ENCODE measurements at places on chromosomes 4 and X. TPM values are rescaled to one million over a fixed set of nuclear protein-coding genes. Genes with fewer than 3 reads are reported as not detected.

DNA sequence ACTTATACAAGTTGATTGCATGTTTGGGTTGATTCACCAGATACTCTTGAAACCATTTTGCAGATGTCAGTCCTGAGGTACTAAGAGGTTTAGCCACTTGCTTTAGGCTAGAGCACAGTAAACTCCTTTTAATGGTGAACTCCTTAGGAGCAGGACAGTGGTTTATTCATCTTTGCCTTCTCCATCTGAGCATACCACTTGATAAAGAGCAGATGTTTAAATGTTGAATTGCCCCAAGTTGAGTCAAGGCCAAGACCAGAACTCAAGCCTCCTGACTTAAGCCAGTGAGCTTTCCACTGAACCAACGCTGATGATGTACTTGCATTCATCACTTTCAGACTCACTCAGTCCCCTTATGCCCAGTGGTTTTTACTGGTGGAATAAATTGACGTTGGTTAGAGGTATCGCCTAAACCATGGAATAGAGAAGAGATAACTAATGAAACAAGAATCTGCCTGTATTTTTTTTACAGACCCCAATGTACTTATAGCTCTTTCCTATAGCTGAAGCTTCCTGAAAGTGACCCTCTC, 7.5 kb downstream of the DAPP1 start:
- H3K4me1 ChIP-seq, result no peaks in the 10 kb centered on the region
- no peaks in the 10 kb centered on the region for H3K27me3 ChIP-seq
- H3K36me3 ChIP-seq, result no peaks in the 10 kb centered on the region
- H3K27ac ChIP-seq, result no peak overlapping the region

GRCh38 chr4:142356801-142357200, 489.3 kb downstream of the INPP4B start:
- H3K4me1 ChIP-seq, result peaks cover 8% of the 10 kb centered on the region
- H3K36me3 ChIP-seq, result no peaks in the 10 kb centered on the region
- no peak overlapping the region for H3K4me3 ChIP-seq
- no peaks in the 10 kb centered on the region for H3K27me3 ChIP-seq
- DNase-seq, result no peak

- no peak overlapping the region for H3K4me3 ChIP-seq
- no peaks in the 10 kb centered on the region for H3K27me3 ChIP-seq
- peak overlapping the region; percentile 89 for H3K27ac ChIP-seq
- H3K4me1 ChIP-seq, result peaks cover 11% of the 10 kb centered on the region
- no peaks in the 10 kb centered on the region for H3K36me3 ChIP-seq
Observed at GRCh38 chrX:13110433-13111324, 66.3 kb upstream of the FAM9C start.

- peaks cover 3% of the 10 kb centered on the region for H3K4me1 ChIP-seq
- DNase-seq, result no peak
- H3K4me3 ChIP-seq, result peak within 1 kb of the TSS; percentile 66
- no peaks in the 10 kb centered on the region for H3K27me3 ChIP-seq
- peak within 1 kb of the TSS; percentile 63 for H3K27ac ChIP-seq
- no peaks in the 10 kb centered on the region for H3K36me3 ChIP-seq
Observed at GRCh38 chrX:64205441-64205734, at the start of gene AMER1. Gene AMER1, minus strand, starts transcription at chrX:64205708. Its CDS starts 12,422 bp downstream, at chrX:64193286.

DNA sequence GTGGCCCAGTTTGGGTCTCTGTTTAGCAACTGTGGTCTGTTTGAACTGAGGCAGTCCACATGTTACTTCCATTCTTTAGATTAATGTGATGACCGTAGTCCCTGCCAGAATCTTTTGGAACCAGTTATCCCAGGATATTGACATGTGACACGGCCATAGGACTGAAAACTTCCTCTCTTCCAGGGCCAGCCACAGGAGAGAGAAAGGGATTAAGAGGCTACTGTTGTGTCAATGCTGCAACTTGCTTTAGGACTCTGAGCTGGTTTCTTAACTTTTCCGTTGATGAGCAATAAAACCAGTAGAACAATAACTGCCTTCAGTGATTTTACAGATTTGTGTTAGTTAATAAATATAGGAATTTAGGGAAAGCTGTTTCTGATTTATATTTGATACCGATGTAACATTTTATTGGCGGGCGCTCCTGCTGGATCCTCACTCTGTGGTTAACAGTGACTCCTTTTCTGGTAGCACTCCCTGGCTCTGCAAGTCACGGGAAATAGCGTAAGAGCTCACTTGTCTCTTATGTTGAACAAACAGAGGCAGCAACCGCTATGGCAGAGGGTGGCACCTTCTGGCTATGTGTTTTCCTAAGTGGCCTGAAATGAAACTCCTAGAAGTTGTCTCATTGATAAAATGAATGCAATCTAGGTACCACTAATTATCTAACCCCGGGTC, 2.5 kb downstream of the TENM3 start:
- peak overlapping the region; percentile 35 for H3K27ac ChIP-seq
- DNase-seq, result no peak
- no peak overlapping the region for H3K4me3 ChIP-seq
- no peaks in the 10 kb centered on the region for H3K27me3 ChIP-seq

- H3K4me1 ChIP-seq, result peaks cover 8% of the 10 kb centered on the region
- H3K27me3 ChIP-seq, result no peaks in the 10 kb centered on the region
- peak; percentile 23 for DNase-seq
- peak overlapping the region; percentile 41 for H3K27ac ChIP-seq
Observed at GRCh38 chrX:10769195-10769594, 148.8 kb upstream of the MID1 start.

DNA sequence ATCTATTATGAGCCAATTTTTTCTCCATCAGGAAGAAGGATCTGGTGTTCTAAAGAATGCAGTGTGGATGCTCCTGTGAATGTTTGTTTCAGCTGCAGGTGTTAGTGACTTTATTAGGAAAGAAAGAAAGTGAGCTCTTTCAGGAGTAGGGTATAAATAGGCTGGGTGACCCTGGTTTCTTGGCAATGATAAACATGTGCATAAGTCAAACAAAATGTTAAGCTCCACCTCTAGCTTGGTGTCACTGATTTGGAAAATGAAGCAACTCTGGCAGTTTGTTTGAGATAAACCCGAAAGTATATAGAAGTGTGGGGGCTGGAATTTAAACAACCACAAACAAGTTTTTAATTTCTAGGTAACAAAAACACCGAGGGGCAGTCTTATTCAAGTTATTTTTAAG, 152.3 kb downstream of the COL4A6 start:
- H3K4me1 ChIP-seq, result no peaks in the 10 kb centered on the region
- H3K27me3 ChIP-seq, result no peaks in the 10 kb centered on the region
- no peaks in the 10 kb centered on the region for H3K36me3 ChIP-seq
- H3K4me3 ChIP-seq, result no peak overlapping the region
- DNase-seq, result no peak

GRCh38 chr4:166197166-166197565, 324.1 kb downstream of the TLL1 start:
- DNase-seq, result peak; percentile 31
- no peaks in the 10 kb centered on the region for H3K36me3 ChIP-seq
- H3K4me3 ChIP-seq, result no peak overlapping the region
- no peaks in the 10 kb centered on the region for H3K4me1 ChIP-seq
- H3K27me3 ChIP-seq, result no peaks in the 10 kb centered on the region

DNA sequence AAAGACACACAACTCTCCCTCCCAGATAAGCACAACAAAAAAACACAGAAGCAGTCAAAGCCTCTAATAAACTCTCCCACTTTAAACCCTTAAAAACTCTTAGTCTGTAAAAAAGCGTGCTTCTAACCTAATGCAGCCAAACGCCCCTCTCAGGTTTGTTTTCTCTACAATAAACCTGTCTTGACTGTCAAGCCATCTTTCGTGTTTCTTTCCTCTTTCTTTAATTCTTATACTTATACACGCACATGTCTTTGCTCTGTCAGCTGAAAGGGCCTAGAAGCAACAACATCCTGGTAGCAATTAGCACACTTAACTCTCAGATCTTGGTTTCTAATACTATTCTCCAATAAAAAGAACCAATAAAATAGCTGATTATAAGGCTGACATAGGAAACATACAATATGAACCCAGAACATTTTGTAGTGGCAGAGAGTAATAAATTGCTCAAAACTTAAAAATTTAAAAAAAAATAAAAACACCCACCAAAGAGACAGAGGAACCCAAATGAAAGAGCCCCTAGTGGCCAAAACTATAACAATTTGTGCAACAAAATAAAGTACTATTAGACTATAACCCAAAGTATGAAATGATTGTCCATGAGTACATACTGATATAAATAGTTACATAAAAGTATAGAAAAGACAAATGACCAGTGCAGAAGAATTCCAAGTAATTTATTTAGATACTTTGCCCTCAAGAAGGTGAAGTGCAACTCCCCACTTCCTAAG, 440.4 kb upstream of the ADGRL3 start:
- DNase-seq, result no peak
- H3K4me1 ChIP-seq, result no peaks in the 10 kb centered on the region
- H3K27me3 ChIP-seq, result no peaks in the 10 kb centered on the region
- no peak overlapping the region for H3K4me3 ChIP-seq
- no peaks in the 10 kb centered on the region for H3K36me3 ChIP-seq

DNA sequence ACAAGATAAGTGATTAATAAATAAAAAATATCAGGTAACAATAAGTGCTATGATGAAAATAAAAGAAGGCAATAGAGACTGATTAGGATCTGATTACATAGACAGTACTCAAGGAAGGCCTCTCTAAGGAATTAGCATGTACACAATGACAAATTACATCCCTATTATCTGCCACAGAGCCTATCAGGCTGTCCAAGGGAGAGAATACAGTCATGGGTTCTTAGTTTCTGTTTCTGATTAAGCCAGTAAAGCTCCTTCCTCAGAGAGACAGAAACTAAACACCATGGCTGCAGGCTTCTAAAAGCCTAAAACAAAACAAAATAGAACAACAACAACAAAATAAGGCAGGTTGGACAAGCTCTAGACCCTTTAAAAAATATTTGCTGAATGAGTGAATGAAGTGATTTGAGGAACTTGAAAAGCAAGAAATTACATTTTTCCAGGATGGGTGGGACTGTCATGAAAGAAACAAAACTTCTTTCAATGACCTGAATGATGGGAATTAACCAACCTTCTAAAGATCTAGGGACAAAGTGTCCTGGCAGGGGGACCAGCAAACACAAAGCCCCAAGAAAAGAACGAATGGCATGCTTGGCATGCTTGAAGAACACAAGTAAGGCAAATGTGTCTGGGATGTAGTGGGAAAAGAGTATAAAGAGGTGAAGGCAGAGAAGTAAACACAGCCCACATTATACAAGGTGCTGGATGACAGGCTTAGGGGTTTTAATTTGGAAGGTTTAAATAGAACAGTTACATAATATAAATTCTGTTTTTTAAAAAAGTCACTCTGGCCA, 44.1 kb downstream of the NAA11 start:
- H3K27me3 ChIP-seq, result no peaks in the 10 kb centered on the region
- no peaks in the 10 kb centered on the region for H3K36me3 ChIP-seq
- no peak for DNase-seq
- H3K4me1 ChIP-seq, result no peaks in the 10 kb centered on the region

DNA sequence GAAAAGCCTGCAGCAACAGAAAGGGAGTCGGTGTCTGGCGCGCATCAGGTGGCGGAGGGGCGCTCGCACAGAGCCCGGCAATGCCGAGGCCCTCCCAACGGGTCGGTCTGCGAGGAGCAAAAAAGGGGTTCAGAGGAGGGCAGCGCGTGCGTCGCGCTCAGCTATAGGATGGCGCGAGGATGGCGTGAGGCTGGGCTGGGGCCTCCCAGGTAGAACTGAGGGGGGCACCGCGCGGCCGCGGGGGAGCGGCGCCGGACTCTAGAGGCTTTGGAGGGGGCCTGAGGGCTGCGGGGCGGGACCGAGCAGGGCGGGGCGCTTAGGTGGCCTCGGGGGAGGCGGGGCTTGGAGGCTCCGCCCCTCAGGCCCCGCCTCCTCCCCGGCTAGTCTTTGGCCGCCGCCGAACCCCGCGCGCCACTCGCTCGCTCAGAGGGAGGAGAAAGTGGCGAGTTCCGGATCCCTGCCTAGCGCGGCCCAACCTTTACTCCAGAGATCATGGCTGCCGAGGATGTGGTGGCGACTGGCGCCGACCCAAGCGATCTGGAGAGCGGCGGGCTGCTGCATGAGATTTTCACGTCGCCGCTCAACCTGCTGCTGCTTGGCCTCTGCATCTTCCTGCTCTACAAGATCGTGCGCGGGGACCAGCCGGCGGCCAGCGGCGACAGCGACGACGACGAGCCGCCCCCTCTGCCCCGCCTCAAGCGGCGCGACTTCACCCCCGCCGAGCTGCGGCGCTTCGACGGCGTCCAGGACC, at the start of gene PGRMC1:
Gene PGRMC1 (plus strand): TSS at position 414 of the 751 bp plus-strand sequence. CDS start 79 bp downstream, at position 493.
- H3K27ac ChIP-seq, result peak within 1 kb of the TSS; percentile 75
- DNase-seq, result peak; percentile 51
- H3K36me3 ChIP-seq, result no peaks in the 10 kb centered on the region

- H3K27me3 ChIP-seq, result no peaks in the 10 kb centered on the region
- H3K27ac ChIP-seq, result no peak overlapping the region
- no peak overlapping the region for H3K4me3 ChIP-seq
- H3K4me1 ChIP-seq, result no peaks in the 10 kb centered on the region
- no peak for DNase-seq
Observed at GRCh38 chr4:43959976-43960375, 488.6 kb downstream of the KCTD8 start.

- no peak overlapping the region for H3K27ac ChIP-seq
- no peak overlapping the region for H3K4me3 ChIP-seq
- H3K36me3 ChIP-seq, result no peaks in the 10 kb centered on the region
- no peaks in the 10 kb centered on the region for H3K4me1 ChIP-seq
- no peaks in the 10 kb centered on the region for H3K27me3 ChIP-seq
Observed at GRCh38 chrX:66046612-66047235, 6.8 kb upstream of the VSIG4 start.

DNA sequence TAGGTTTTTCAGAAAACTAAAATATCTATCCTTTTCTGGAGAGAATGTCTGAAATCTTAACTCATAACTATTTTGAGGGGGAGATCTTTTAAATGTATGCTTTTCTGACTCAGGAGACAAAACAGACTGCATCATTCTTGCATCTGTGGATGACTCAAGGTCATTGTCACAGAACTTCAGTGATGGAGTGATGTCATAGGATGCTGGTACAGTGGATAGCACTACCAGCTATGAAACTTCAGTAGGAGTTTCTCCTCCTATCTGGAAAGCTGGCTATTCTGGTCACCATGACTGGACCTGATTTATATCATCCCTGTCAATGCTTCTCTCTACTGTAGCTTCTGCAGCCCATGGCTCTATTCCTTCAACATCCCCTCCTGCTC, 50.3 kb downstream of the PARM1 start:
- DNase-seq, result no peak
- H3K4me3 ChIP-seq, result no peak overlapping the region
- no peaks in the 10 kb centered on the region for H3K36me3 ChIP-seq
- H3K27me3 ChIP-seq, result no peaks in the 10 kb centered on the region
- H3K27ac ChIP-seq, result no peak overlapping the region

The PDCL2 gene
- not detected for total RNA-seq

The NKX1-1 gene
- not detected for total RNA-seq

The ASB9 gene
- 0.27 TPM for total RNA-seq

The CCSER1 gene
- 2.2 TPM for total RNA-seq

The NDUFA1 gene
- 105 TPM for total RNA-seq

The PGAM4 gene
- not detected for total RNA-seq

The GUCY1B1 gene
- total RNA-seq, result 2.5 TPM

The SSX2 gene
- not detected for total RNA-seq
